ENCODE measurements at places on chromosomes 11 and 22. TPM values are rescaled to one million over a fixed set of nuclear protein-coding genes. Genes with fewer than 3 reads are reported as not detected.
A peak's percentile ranks its signal among the peaks of the same experiment; 100 is the strongest.

The DRD2 gene
- not detected for total RNA-seq

The ANKK1 gene
- total RNA-seq = 0.09 TPM

The PIH1D2 gene
- total RNA-seq = 1.1 TPM

DNA sequence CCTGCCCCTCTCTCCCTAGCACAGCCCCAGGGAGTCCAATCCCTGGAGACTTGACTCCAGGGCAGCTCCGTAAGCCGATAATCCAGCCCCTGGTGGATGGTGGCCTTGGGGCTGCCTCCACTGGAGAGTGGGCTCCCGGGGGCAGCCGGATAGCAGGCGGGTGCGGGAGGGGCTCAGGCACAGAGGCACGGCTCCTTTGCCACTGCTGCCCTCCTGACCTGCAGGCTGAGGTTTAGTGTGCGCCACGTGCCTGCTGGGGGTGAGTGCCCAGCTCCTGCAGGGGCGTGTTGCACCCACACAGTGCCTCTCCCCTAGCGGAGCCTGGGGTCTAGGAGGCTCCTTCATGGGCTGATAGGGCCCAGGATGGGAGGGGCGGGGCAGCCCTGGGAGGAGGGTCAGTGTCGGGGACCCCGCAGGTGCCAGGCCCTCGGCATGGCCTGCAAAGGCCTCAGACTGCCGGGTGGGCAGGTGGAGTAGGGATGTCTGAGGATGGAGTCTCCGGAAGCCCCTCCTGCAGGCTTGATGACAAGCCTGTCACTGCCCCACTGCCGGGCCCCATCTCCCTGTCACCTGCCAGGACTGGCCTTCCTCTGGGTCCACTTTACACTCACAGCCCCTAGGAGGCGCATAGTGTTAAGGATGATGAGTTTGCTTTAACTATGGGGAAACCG, 5.6 kb downstream of the DUSP8 start:
- peak; percentile 1 for DNase-seq

DNA sequence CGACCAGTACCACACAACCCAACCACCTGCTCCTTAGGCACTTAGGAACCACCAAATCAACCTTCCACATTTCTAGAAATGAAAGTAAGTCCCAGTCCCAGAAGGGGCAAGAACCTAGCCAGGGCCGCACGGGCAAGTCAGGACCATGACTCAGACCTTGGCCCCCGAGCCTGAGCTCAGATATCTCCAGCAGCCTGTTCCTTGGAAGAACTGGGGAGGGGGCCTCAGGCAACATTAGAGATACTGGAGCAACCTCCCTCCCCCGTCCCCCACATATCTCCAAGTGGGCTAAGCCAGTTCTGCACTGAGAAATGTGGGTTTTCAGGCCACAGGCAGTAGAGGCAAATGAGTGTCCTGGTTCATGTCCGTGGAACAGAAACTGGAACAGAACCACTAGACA, 7.7 kb downstream of the ARAP1 start:
- DNase-seq = no peak

GRCh38 chr11:113874581-113875233, 665 bp downstream of the USP28 start:
- no peak for DNase-seq

DNA sequence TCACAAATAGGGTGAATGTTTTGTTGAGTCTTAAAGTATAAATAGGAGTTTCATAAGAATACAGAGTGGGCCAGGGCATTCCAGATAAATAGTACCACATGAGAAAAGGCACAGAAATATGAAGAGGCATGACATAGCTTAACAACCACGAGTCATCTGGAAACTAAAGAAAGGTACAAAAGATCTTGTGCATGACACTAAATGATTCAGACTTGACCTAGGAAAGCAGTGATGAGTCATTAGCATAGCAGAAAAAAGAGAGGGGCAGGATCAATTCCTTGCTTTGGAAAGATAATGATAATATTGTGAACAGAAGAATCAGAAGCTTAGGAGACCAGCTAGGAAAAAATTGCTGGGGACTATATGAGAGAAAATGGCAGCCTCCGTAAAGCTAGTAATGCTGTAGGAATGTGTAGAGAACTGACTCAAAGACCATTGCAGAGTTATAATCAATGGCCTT, 47.6 kb upstream of the FIBIN start:
- no peak for DNase-seq

DNA sequence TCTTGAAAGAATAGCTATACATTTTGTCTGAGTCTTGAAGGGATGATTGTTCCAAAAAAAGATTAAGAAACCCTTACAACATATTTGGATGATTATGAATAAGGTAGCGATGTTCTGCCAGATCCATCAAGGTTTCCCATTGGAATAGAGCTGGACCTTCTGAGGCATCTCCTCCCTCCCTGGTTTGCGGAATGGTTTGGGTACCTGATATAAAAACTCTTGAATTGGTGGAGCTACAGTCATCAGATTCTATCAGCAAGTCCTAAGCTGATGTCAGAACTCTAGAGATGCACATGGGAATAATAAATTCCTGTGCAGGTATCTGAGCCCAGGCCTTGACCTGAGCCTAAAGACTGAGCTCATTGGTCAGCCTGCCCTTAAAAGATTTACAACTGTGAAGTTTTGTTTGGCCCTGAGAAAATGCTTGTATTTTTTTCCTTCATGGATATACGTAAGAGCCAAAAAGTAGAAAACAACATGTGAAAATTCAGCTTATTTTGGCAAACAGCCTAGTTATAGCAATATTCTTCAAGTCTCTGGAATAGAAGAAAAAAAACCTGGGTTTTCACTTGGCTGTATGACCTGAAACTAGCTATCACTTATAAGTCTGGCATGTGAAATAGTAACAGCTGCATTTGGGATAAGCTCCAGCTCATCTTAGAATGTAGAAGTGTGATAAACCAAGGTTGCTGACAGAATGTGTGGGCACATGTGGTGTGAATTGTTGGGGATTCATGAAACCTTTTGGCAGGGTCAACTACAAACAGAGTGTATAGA, 265.7 kb upstream of the CTSC start:
- DNase-seq = peak; percentile 91

GRCh38 chr11:121618516-121618915, 165.7 kb upstream of the SORL1-AS1 start:
- no peak for DNase-seq

- peak; percentile 65 for DNase-seq
Observed at GRCh38 chr22:49953680-49954344, 6.8 kb upstream of the PIM3 start.

- DNase-seq = peak; percentile 57
Observed at GRCh38 chr22:29470159-29470855, 9.7 kb upstream of the NEFH start.
